ENCODE measurements at places on chromosomes 6 and 20. TPM values are rescaled to one million over a fixed set of nuclear protein-coding genes. Genes with fewer than 3 reads are reported as not detected.

GATA5 gene
- not detected for total RNA-seq

SLC22A2 gene
- total RNA-seq: under 0.01 TPM

CD40 gene
- total RNA-seq: 14.9 TPM

PRRT1 gene
- total RNA-seq: not detected

Data from regular cardiac myocyte (primary cell).